Renal pelvis (tissue), 12 donors: ENCODE measurements at places on chromosomes 1 and 21.
A peak's percentile ranks its signal among the peaks of the same experiment; 100 is the strongest.

GRCh38 chr1:64110924-64111777 is 92.3 kb upstream of the UBE2U start:
- no peak for DNase-seq

GRCh38 chr1:76833151-76833550 is 34.1 kb upstream of the ST6GALNAC5 start:
- DNase-seq = no peak

GRCh38 chr21:14677639-14678179 is 131.6 kb upstream of the SAMSN1 start:
- no peak for DNase-seq

DNA sequence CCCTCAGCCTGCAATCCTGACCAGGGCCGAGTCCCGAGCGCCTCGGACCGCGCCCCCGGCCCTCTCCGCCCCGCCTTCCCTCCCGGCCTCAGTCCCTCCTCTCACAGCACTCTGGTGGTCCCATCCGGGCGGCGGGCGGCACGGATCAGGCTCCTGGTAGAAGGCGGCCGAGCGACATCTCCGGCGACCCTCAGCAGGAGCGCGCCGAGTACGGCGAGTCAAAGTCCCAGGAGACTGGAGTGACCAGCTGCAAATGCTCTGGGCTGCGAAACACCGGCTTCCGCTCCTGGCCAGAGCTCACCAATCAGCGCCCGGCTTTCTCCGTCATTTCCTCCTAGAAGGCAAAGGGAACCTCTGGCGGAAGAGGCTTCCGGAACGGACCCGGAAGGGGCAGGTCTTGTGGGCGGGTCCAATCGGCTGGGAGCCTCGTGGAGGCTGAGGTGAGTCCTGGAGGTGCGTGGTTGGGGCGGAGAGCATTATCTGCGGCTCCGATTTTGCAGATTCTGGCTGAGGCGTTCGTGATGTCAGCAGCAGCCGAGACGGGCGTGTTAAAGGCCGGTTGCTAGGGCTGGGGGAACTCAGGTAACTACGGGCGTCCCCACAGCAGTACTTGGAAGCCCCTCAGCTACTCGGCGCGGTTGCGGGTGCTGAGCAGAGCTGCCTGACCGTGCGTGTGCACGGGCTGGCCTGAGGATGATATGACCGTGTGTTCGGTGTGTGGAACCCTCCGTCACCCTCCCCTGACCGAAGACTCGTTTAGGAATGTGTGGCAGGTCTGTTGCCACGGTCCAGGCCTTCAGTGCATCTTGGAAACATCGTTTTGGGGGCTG is at the start of the genes GDAP2 and WDR3:
GDAP2 (minus strand) TSS at position 279 of the 830 bp plus-strand sequence. CDS start 9,264 bp downstream, outside the sequence.
WDR3 (plus strand) TSS at position 397 of the 830 bp plus-strand sequence. CDS start 3,581 bp downstream, outside the sequence.
- peak; percentile 98 for DNase-seq

DNA sequence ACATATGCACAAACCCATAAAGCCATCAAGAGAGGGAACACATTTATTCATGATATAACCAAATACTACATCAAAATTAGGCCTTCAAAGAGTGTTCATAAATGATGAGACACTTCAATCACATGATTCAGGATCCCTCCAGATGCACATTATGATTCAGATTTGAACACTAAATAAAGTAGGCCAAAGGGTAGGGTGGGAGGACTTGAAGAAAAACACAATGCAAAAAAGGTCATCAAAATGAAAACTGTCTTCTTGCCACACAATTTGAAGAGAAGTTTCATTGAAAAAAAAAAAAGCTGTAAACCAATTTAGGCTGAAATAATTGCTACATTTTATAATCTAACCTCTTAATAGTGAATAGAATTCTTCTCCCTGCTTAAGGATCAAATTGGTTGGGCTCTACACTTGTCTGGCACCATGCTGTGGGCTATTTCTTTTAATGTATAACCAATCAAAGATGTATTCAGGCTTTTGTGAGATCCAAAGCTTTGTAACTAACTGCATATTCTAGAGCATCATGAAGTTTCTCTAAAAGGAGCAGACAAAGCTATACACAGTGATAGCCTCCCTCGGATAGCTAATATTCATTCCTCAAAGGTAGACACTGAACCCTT is 58.1 kb downstream of the ZSWIM5 start:
- no peak for DNase-seq

DNA sequence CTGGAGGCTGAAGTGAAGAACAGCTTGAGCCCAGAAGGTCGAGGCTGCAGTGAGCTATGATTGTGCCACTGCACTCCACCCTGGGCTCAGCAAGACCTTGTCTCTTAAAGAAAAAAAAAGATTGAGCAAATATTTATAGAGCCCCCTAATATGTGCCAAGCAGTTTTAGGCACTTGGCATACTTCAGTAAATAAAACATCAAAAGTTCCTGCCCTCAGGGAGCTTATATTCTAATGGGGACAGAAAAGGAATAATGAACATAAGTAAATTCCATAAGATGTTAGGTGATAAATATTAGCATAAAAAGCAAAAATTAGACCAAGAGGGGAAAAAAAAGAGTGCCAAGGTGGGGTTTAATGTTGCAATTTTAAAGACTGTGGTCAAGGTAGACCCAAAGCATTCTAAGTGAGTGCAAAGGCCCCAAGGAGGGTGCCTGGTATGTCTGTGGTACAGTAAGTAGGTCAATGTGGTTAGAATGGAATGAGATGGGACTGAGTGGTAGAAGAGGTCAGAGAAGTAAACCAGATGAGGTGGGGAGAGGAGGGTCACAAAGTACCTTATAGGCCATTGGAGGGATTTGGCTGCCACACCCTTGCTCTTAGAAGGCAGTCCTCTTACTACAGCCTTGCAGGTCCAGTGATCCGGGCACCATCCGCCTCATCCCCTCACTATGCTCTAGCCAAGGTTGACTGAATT is 2.2 kb upstream of the TOE1 start:
- no peak for DNase-seq

DNA sequence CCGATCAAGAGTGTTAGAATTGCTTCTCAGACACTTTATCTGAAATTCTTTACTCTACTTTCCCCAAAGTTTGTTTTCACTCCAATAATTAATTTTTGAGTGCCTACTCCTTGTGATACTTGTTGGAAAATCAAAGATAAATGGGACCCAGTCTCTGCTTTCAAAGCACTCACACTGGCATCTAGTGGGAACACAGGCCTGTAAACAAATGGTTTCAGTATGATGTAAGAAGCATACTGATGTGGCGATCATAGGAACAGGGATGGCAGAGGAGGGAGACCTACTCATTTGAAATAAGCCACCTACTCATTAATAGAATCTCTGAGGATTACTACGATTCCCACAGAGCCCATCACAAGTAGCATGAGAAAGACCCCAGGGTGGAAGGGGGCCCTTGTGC is 273.7 kb upstream of the ST6GALNAC5 start:
- DNase-seq = no peak
